ENCODE measurements at places on chromosomes 12 and 14. TPM values are rescaled to one million over a fixed set of nuclear protein-coding genes. Genes with fewer than 3 reads are reported as not detected.

ANP32D gene
- not detected for total RNA-seq

DDX54 gene
- 66.1 TPM for total RNA-seq

SIX1 gene
- total RNA-seq = 1.00 TPM

TBC1D30 gene
- total RNA-seq = 5.6 TPM

EML5 gene
- total RNA-seq = 2.6 TPM

ACRBP gene
- 3.9 TPM for total RNA-seq

LRIG3 gene
- 51.4 TPM for total RNA-seq

GLS2 gene
- total RNA-seq = 7.0 TPM

SPTLC2 gene
- total RNA-seq = 40.9 TPM

NYNRIN gene
- total RNA-seq = 129 TPM

HOTAIR gene
- total RNA-seq = not detected

STAB2 gene
- total RNA-seq = not detected

TTC6 gene
- 4.6 TPM for total RNA-seq

SPX gene
- 0.87 TPM for total RNA-seq

GUCY2C gene
- 2.1 TPM for total RNA-seq

CCDC38 gene
- not detected for total RNA-seq

PAPLN gene
- 0.99 TPM for total RNA-seq

PARPBP gene
- total RNA-seq = 19.0 TPM

MYH7 gene
- total RNA-seq = 0.14 TPM

ASPG gene
- 0.29 TPM for total RNA-seq

ARPC3 gene
- total RNA-seq = 164 TPM

KLRK1 gene
- not detected for total RNA-seq

GPRC5D gene
- total RNA-seq = not detected

IL26 gene
- not detected for total RNA-seq

LRP1 gene
- total RNA-seq = 96.4 TPM
